ENCODE measurements at places on chromosomes 5 and 9.

- DNase-seq, result no peak
Measured at GRCh38 chr5:7364226-7364875, 31.6 kb upstream of the ADCY2 start.

DNA sequence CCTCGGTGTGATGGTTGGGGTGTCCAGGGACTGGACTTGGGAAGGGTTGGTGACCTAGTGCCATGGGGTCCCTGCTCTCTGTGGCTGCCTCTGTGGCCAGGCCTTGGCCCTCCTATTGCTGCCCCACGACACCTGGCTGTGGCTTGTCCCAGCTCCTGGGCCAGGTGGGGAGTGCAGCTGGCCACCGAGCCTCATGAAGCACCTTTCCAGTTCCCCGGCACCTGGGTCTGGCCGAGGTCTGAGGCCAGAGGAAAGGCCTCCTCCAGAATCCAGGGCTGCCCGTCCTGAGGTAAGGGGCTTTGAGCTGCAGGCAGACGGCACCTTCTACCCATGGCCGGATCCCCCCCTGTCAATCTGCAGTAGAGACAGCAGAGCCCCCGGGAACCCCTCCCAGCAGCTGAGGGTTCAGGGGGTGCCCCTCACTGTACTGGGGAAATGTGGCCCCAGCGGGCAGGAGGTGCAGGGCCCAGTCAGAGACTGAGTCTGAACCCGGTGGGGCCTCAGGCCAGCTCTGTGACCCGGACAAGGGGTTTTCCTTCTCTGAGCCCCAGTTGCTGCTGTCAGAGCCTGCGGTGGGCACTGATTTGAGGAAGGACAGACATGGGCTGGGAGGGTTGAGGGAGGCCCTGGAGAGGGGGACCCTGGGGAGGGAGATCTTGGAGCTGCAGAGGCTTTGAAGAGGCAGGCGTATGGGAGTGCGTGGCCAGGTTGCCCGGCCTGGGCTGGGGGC, 54.5 kb downstream of the RXRA start:
- DNase-seq, result no peak

DNA sequence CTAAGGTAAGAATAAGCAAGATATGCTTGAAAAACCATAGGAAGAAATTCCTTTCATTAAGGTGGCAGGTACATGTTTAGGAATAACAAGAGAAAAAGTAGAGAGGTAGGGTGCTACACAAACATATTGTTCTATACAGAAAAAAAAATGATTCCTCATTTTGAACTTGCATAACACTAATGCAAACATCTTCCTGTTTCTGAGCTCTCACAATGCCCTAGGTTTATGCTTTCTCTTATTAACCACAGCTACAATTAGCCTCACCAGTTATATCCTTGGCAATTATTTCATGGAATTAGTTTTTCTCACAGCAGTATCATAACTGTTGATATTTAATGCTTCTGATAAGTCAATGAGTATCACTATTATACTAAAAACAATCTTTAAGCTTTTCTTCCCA, 20.7 kb downstream of the CEMIP2 start:
- DNase-seq, result no peak

- no peak for DNase-seq
Measured at GRCh38 chr9:24502206-24502937, 43.3 kb downstream of the IZUMO3 start.

GRCh38 chr9:127875306-127875966, 2.0 kb downstream of the AK1 start:
- peak; percentile 72 for DNase-seq

- DNase-seq, result no peak
Measured at GRCh38 chr5:561408-561807, 37.2 kb upstream of the SLC9A3 start.

GRCh38 chr5:56003179-56003578, 8.4 kb upstream of the IL6ST start:
- peak; percentile 64 for DNase-seq

DNA sequence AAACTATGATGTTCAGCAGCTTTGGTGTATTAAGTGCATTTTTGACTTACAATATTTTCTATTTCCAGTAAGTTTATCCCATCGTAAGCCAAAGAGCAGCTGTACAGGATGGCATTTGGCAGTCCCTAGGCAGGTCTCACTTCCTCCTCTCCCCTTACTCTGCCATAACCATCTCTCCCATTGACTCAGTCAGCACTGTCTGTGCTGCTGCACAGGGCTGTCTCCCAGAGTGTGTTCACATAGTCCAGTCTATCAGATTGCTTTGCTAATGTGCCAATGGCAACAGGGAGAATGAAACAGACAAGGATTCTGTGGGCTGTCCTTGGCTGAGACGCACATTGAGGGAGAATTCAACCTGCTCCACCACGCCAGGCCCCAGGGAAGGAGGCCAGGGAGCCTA, 47.0 kb upstream of the CAST start:
- no peak for DNase-seq

DNA sequence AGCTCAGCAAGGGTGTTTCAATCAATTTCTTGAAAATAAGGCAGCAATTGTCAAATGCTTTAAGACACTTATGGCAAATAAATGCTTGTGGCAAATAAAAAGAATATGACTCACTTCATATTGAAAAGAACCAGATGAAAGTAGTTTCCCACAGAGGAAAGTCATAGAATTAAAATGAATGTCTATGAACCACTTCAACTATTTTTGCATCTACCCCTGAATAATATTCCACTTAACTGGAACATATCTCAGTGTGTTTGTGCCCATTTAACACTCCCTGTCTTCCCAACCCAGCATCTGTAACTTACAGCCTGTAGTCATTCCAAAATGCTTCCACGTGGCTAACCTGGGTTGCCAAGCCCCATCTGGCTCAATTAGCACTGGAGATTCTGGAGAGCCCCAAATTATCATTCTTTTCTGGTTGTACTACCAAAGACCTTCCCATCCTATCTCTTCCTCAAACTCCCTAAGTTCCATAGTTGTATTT, 84.7 kb downstream of the FEM1C start:
- peak; percentile 61 for DNase-seq

- DNase-seq, result no peak
Measured at GRCh38 chr5:35248843-35249780, 18.8 kb upstream of the PRLR start.

- DNase-seq, result no peak
Measured at GRCh38 chr5:172421-172820, 18.9 kb upstream of the LRRC14B start.

- peak; percentile 50 for DNase-seq
Measured at GRCh38 chr5:153617190-153617589, 126.7 kb downstream of the GRIA1 start.

DNA sequence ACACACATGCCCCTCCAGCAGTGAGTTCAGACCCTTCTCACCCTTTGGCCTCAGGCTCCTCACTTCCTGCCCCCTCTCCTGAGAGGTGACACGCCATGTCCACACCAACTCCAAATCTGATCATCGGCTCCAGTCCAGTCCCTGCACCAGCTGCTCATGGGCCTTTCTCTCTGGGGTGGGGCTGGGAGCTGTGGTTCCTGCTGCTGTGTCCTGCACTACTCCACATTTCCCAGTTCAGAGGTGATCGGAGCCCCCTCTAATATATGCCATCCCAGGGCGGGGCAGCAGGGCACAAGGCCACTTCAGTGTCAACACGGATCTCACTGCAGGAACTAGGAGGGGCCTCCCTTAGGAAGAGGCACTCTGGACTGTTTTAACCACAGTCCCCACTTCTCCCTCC, 91.5 kb downstream of the ADAMTS2 start:
- DNase-seq, result no peak

DNA sequence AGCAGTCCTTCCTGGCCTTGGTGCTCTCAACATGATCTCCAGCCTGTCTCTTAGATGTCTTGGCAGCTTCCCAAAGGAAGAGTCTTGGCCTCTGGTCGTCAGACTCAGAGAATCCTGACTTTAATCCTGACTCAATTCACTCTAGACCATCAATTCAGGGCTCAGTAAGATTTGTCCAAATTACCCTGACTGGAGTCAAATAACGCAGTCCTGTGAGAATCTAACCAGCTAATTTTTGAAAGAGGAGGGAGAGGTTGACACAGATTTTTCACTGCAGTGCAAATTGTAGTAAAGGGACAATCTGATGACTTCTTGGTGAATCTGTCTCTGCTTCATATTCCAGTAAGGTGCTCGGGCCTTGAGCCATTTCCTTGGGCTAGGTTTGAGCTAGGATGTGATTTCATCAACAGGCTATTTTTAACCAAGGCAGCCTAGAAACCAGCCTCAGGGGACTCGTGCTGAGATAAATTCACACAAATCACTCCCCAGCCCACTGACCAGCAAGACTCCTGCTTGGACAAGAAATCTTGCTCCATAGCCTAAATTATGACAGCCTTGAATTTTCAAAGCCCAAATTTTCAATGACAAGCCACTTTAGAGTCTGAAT, 257.4 kb downstream of the ENC1 start:
- peak; percentile 66 for DNase-seq

DNA sequence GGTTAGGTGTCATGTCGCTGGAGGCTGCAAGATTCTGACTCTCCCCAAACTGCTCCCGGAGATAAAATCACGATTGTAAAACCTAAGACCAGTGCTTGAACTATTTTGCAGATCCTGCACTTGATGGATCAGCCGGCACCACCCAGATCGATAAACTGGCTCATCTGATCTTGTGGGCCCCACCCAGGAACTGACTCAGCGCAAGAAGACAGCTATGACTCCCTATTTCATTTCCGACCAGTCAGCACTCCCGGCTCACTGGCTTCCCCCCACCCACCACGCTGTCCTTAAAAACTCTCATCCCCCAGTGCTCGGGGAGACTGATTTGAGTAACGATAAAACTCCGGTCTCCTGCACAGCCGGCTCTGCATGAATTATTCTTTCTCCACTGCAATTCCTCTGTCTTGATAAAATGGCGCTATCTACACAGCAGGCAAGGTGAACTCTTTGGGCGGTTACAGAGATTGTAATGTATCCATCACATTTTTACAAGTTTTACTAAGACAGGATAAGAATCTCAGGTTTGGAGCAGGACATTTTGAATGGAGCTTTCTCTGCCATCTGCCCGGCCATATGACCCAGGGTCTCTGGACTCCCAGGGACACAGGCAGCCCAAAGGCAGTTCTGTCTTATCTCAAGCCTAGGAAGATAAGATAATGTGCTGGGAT, 10.6 kb upstream of the PPP1R26 start:
- DNase-seq, result no peak

DNA sequence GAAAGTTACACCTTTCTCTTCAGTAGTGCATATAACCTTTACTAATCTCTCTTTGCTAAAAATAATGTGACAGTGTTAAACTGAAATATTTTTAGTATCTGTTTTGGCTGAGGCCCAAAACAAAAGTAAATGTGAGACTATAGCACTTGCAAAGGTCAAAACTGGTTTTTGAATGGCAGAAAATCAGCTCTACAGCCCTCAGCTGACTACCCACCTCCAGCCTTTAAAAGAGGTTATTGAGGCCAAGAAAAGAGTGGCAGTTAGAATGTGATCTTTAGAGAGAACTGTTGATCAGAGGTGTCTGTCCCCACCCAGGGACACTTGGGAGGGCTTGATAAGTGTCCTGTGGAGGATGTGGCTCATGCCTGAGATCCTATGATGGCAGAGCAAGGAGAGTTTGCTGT, 30.9 kb downstream of the PRKACG start:
- DNase-seq, result no peak

- DNase-seq, result no peak
Measured at GRCh38 chr5:10685115-10685521, 75.9 kb downstream of the DAP start.

GRCh38 chr5:55983986-55984385, 10.8 kb downstream of the IL6ST start:
- DNase-seq, result no peak

- no peak for DNase-seq
Measured at GRCh38 chr9:85716031-85716877, 25.5 kb downstream of the AGTPBP1 start.

Measured in AG08395 (cell line).